ENCODE measurements at places on chromosomes 7 and 10. TPM values are rescaled to one million over a fixed set of nuclear protein-coding genes. Genes with fewer than 3 reads are reported as not detected.

Gene SLC25A40
- polyA plus RNA-seq, result 40.4 TPM

Gene LMBR1
- polyA plus RNA-seq, result 39.0 TPM

Gene CYP2C19
- not detected for polyA plus RNA-seq

Gene UNC5B
- 49.1 TPM for polyA plus RNA-seq

Gene ACTL6B
- not detected for polyA plus RNA-seq

Gene NPSR1
- 0.14 TPM for polyA plus RNA-seq

Measured in left renal pelvis (tissue), 4 donors.